CD4-positive, alpha-beta T cell treated with Interleukin-1 beta for 1 hour (primary cell): ENCODE measurements at places on chromosomes 1 and 21.
A peak's percentile ranks its signal among the peaks of the same experiment; 100 is the strongest.

DNA sequence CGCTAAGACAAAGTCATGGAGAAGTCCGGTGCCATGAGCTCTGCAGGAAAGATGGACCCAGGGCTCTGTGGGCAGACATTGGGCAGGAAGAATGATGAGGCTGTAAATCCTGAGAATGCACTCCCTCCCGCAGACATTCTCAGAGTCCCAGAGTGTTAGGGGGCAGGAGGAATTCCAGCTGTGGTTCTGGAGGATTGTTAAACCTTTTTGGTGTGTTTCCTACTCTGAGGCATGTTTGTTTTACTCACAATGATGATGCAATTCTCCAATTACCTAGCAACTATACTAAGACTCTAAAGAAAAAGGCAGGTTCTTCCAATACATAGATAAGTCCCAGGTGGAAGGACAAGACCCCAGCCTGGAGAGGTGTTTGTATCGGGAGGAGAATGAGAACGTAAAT is 2.8 kb upstream of the CAPN9 start:
- no peak for DNase-seq

- DNase-seq: no peak
Measured at GRCh38 chr1:78441921-78442320, 48.9 kb upstream of the PTGFR start.

- DNase-seq: no peak
Measured at GRCh38 chr1:180585994-180586359, 27.2 kb downstream of the OVAAL start.

GRCh38 chr1:202002507-202002906 is 7.9 kb upstream of the ELF3 start:
- DNase-seq: no peak

DNA sequence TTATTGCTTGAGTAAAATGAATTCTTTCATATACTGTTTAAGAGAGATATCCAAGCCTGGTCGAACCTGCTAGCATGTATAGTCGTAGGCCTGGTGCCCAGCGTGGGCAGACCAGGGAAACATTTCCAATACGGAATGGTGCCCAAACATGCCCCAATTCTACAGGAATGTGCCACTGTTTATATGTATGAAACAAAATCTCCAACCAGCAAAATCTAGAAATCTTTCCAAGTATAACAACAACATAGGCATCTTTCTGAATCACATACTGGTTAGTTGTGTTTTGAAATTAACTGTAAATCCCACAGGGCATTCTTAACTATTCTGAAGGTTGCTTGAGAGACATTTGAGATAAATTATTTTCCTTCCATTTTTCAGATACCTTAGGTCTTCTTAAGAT is 17.0 kb upstream of the ABCD3 start:
- no peak for DNase-seq

GRCh38 chr1:941588-942383 is 17.3 kb downstream of the NOC2L start:
- DNase-seq: no peak

GRCh38 chr1:230002164-230002803 is 64.8 kb upstream of the GALNT2 start:
- DNase-seq: peak; percentile 10

DNA sequence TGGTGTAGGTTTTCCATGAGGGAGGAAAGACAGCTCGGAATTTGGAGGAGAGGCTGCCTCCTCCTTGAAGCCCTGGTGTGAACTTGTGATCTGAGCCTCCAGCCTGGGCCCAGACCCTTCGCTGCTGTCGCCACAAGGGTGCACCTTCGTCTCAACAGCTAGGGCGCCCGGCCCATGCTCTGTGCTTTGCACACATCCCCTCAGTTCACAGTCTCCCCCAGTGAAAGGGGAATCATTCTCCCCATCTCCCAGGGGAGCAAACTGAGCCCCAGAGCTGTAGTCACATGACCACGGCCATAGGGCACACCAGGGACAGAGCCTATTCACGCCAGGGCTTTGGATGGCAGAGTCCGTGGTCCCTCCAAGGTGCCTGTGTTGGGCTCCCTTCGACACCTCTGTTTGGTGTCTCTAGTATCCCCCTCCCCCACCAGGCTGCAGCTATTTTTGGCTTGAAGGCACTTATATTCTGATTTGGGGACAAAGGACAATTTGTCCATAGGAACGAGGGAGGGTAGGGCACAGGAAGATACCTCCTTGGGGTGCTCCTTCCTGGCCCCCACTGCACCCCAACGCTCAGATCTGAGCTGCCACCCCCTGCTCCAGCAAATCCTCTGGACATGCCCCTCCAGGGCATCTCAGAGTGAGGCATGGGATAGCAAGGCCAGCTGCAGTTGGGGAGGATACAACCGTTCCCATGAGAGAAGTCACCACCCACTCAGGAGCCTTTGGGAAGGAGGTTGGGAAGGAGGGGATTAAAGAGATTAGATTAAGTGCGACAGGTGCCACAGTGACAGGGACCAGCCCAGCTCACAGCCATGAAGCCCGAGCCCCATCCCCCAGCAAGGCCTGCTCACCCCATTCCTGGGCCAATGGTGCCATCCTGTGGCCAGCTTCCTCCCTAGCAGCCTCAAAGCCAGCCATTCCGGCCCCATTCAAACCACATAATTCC is 15.7 kb downstream of the MATN1 start:
- DNase-seq: peak; percentile 52

DNA sequence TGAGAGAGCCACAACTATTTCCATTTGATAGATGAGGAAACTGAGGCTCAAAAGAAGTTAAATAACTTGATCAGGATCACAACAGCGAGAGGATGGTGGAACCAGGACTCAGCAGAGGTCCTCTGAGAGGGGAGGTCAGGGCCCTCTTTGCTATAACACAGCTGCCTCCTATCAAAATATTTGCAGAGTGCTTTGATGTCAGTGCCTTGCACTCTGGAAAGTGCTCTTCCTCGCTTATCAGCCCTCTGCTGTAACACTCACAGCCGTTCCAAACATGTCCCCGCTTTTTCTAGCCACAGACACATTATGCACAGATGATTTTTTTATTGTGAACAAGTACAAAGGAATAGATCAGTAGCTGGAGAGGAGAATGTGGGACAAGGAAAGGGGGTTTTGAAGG is 71.8 kb upstream of the ARHGAP29 start:
- no peak for DNase-seq

GRCh38 chr1:117760069-117760468 is 154.2 kb downstream of the TENT5C start:
- no peak for DNase-seq

- DNase-seq: no peak
Measured at GRCh38 chr1:100575406-100575805, 37.5 kb downstream of the GPR88 start.

- DNase-seq: no peak
Measured at GRCh38 chr1:111582016-111582415, 37.6 kb upstream of the RAP1A start.

DNA sequence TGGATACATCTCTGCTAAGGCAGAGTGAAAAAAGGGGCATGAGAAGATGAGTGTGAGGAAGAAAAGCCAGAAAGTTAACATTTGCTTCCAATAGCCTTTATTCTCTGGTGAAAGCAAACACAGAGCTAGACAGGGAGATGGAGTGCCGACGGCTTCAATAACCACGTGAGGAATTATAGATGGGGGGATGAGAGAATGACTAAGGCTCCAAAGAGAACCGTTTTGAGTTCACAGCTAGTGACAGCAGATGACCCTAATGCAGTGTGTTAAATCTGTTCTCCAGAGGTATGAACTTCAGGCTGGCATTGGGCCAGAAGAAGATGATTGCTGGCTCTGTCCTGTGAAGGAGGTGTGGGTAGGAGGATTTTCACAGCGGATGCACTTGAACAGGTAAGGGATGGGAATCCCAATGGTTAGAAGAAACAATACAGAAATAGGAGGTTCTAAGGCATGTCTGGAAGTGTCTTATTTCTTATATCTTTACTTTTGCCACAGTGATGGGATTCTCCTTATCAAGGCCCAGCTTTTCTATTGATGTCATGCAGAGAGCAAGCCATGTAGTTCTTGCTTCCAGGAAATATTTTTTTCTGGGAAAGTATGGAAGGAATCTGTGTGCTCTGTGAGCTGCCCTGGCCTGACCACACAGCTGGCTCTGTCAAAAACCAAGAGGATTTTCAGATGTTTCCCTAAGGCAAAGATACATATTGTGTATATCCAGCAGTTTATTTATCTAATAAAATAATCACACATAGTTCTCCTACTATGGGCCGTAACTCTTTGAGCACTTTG is 573.8 kb downstream of the LTN1 start:
- no peak for DNase-seq

- DNase-seq: no peak
Measured at GRCh38 chr1:97581614-97582051, 339.2 kb downstream of the DPYD start.
